Vagina (tissue), 2 donors: ENCODE measurements at places on chromosomes 4 and X.

DNA sequence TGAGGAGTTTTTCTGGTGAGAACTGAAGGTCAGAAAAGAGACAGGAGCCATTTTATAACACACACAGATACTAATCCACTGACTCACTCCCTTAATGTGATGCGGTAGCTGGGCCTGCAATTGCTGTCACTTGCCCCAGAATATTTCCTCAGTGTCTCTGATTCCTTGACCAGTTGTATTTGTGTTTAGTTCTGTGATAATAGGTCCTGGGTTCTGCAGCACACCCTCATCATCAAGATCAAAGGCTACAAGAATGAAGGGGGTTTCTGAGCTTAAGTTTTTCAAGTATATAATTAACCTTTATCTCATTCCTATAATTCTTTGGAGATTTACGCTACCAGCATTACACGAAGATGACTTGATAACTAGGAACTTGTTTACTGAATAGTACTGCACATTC, 576.5 kb upstream of the CPXCR1 start:
- no peak for DNase-seq

DNA sequence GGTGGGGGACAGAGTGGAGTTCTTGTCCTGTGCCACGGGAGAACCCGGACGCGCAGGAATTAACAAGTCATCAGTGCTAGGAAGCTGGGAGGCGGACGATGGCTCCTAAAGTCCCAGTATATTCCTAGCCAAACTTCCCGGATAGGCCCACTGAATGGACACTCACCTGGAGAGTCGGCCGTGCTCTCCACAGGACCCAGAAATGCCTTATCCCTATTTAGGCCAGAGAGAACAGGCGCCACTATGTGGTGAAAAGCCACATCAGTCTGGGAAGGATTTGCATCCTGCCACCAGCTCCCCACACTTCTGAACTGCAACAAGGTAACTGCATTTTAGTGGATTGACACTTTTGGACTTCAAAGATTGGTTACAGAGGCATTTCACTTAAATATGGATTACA, 1.1 kb downstream of the CFAP299 start:
- no peak for DNase-seq

GRCh38 chr4:109912706-109913595, at the start of gene EGF:
TSS of gene EGF (plus strand) at chr4:109912883. CDS start at chr4:109913336, 453 bp downstream.
- no peak for DNase-seq

GRCh38 chr4:166034965-166035364, 161.9 kb downstream of the TLL1 start:
- DNase-seq: no peak

DNA sequence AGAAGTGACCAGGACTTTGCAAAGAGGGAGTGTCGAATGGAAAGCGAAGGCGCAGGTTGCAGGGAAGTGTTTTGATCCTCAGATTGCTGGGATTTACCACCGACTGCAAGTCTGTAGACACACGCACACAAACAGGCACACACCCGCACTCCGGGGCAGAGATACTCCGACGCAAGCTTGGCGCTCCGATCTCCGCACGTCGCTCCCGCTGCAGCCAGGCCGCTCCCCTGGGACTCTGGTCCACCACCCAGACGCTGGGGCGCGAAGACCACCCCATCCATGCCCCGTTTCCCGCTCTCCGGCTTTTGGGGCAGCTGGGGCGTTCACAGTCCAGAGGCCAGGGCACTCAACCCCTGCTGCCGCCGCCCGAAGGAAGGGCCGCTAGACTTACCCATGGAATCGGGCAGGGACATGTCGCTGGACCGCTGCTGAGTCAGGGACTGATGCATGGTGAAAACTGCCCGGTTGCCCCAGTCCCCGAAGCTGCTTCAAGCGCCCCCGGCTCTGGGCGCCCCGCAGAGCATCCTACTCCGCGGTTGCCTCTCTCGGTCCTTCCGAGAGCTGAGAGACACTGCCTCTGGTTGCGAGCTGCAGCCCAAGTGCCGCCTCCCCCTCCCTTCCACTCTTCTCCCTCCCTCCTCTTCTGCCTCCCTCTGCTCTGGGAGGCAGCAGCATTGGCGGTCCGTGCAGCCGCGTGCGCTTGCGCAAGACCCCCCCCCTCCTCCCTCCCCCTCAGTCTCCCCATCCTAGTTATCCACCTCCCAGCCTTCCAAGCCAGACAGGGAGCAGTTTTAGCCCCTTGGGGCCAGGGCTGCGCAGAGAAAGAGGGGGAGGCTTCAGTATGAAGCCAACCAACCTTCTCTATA, at the start of gene TMEM255A:
TMEM255A (minus strand) TSS at position 601 of the 866 bp plus-strand sequence; CDS start at position 449, 152 bp downstream.
- no peak for DNase-seq

DNA sequence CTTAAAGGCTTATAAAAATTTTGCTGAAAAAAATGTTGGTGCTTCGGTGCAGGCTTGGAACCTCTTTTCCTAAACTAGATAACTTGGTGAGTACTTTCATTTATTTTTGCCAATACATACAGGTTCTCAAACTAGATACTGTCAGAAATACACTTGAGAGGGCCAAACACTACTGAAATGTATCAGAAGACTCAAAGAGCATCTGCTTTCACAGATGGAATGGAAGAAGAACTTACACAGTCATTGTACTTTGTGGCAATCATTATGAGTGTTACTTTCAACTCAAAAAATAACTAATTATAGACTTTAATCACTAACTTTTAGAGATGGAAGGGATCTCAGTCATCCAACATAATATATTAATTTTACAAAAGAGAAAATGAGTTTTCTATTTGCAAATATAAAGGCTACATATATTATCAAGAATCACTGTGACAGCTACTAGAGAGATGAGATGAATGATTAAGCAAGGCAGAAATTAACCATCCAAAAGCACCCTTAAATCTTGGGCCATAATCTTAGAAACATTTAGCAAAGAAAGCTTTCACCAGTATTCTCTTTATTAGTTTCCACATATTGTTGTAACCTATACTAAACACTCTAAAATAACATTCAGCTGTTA, 1.0 kb downstream of the ENAM start:
- no peak for DNase-seq

- no peak for DNase-seq
These were observed 192.9 kb upstream of the TBL1X start for GRCh38 chrX:9271789-9272525.

DNA sequence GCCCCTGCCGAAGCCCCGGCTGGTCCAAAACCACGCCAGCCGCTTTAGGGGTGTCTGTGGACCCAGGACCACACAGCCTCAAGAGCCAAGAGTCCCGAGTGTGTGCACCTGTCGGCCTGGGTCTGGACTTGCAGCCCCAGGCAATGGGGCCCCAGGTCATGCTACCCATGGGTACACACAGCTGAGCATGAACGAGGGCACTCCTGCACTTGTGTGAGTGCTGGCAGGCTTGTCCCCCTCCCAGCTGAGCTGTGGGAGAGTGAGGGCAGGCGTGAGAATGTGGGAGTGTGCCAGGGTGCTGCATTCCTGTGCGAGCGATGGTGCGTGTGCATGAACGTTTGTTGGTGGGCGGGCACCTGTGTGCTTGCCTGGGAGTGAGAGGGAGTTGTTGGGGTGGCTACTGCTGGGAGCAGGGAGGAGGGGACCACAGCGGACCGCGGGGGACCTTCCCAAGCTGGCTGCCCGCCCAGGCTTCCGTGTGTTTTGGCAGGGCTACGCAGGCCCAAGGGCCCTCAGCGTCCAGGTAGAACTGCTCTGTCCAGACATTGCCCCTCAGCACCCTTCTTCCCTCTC, 30.8 kb downstream of the BLOC1S4 start:
- DNase-seq: no peak

GRCh38 chr4:54499308-54500074, 158.3 kb upstream of the KIT start:
- no peak for DNase-seq

DNA sequence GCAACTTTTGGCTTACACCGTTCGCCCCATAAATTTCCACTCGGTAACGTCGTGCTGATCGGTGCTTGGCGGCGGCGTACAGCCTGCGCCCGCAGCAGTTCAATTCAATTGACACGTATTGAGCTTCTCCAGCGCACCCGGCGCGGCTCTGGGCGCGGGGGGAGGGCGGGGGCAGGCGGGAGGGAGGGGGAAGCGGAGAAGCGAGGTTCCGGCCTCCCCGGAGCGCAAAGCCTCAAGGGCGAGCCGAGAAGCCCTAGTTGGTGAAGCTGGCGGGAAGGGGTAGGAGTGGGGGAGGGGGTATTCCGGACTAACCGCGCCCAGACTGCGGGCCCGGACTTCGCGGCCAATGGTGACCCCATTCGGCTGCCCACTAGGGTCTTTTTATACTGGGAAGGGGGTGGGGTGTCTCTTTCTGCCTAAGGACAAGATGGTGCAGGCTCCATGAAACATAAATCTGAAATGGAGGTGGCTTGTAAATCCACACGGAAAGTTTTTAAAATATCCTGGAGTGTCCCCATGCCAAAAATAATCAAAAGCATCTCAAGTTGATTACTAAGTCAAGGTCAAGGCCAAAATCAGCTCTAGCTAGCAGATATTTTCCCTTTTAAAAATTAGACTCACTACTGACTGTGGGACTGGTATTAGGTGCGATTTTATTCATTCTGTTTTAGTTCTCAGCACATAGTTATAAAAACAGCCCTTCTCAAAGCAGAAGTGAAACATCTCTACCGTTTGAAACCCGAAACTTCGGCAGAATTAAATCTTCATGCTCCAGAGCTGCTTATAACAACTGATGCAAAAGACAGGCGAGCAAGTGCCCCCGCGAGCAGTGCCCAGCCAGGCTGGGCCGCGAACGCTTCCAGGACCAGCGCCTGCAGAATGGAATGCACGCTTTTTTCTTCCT, 1.5 kb upstream of the BCOR start:
- DNase-seq: no peak

DNA sequence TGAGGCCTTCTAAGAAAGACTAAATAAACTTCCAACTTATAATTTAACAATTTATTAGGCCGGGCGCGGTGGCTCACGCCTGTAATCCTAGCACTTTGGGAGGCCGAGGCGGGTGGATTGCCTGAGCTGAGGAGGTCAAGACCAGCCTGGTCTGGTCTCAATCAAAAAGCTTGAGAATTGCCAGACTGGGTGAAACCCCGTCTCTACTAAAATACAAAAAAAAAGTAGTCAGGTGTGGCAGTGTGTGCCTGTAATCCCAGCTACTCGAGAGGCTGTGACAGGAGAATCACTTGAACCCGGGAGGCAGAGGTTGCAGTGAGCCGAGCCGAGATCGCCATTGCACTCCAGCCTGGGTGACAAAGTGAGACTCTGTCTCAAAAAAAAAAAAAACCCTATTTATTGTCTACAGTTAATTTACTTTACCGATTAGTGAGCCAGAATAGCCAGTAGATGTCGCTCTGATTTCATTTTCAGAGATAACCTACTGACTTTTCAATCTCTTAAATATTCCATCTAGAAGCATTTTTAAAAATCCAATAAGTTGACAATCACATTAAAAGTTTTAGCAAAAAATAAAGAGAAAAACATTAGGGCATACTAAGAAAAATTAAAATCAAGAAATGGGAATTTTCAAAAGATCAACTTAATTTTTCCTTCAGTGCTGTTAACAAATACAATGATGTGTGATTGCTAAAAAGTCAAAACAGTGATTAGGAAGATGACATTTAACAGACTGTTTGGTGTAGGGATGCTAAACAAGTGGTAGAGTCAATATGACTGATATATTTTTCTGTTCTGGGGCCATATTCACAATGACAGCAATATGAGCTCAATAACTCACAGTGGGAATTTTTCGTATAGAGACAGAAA, 4.3 kb upstream of the SHROOM3 start:
- DNase-seq: no peak
